ENCODE measurements at places on chromosomes 16 and 17.

DNA sequence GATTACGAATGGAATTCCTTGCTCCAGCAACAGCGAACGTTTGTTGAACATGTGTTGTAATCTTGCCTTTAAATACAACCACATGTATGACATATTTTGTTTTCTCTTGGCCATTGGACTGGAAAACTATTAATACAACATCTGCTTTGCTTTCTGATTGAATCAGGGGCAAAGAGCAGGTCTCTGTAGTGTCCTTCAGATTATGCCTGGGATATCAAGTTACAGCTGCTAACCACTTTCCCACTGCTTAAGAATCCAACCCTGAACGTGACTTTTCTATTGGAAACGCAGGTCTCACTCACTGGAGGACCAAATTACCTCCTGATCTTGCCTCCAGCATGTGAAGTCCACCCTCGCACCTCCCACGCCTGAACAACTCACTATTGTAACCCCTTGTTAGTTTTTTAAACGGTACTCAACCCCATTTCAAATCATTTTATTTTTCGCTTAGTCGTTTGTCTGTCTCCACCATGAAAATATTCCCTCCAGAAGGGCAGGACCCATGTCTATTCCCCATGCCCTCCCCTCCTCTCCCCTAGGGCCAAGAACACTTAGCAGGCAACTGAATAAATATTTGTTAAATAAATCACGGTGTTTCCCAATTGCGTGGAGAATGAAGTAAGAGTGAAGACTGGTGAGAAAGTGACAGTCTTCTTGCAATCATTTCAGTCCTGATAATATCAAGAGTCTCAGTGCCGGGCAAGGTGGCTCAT, 57.4 kb upstream of the MRTFB start:
- DNase-seq: peak; percentile 87

GRCh38 chr16:56872863-56873391, 7.9 kb downstream of the SLC12A3 start:
- DNase-seq: no peak

GRCh38 chr16:88507231-88507743, 54.2 kb downstream of the ZFPM1 start:
- no peak for DNase-seq

DNA sequence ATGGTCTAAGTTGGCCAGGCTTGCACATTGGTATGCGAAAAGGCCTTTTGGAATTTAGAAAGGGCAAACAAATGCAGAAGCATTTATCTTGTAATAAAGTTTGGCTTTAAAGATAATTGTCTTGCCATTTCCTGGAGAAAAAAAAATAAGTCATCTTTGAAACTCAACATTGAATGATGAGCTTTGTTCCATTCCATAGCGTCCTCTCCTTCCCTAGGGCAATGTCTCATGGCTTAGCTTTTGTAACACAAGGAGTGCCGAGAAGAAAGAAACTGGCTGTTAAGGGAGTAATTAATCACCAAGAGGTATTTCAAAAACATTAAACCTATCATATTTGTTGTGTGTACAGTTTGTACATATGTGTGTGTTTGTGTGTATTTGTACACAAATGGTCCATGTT, 372.3 kb downstream of the NPIPA8 start:
- DNase-seq: no peak

DNA sequence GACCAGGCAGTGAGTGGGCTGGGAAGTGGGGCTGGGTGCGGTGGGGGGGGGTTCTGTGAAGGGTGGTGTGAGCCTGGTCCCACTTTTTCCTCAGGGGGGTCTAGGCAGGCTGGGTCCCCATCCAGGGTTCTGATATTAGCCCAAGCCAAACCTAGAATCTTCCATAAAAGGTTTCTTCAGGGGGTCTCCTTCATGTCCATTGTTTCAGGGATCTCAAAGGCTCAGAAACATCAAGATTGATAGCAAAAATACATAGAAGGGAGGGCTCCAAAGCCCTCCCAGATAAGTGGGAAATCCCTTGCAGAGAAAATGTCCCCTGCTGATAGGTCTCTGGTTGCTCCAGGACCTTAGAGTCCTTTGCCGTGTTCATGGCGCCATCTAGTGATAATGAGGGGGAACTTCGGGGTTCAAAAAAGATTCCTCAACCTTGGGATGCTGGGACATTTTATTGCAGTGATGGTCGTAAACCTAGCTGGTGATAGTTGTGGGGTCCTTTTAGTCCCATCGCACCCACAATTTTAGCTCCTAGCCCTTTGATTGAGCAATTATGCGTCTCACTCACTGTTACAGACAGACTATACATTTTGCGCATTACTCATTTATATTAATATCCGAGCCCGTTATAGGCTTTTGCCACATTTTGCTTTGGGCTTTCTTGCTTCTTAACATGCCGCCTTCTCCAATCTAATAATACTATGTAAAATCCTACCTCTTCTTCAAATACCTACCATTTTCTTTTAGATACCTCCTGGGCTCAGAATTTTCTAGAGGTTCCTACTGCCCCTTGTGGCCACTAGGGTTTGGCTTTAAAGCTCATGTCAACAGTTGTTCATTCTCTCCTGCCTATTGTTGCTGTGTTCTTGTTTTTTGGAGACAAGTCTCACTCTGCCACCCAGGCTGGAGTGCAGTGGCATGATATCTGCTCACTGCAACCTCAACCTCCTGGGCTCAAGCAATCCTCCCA, 35.1 kb downstream of the IGF2BP1 start:
- peak; percentile 89 for DNase-seq

- DNase-seq: no peak
Measured at GRCh38 chr17:59093145-59093701, 13.5 kb downstream of the TRIM37 start.

DNA sequence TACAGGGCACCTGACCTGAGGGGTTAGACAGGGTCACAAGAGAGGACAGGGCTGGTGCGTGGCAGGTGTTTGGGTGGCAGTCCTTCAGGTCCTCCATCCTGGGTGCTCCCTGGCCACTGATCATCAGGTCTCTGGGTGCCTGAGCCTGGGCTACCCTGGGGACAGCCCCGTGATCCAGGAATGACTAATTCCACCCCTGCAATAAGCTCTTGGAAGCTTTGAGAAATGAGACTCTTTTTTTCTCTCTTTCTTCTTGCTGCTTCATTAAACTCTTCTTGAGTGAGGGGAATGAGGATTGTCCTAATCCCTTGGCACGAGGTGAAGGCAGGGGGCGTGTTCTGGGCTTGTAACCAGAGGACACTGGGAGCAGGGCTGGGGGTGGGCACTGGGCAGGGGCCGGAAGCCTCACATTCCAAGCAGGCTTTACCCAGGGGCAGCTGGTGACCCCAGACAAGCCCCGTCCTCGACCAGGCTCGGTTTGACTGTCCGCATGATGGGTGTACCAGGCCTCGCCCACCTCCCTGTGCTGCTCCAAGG, 21.4 kb upstream of the SPNS2 start:
- no peak for DNase-seq

GRCh38 chr16:9846362-9847099, 335.7 kb downstream of the GRIN2A start:
- no peak for DNase-seq

DNA sequence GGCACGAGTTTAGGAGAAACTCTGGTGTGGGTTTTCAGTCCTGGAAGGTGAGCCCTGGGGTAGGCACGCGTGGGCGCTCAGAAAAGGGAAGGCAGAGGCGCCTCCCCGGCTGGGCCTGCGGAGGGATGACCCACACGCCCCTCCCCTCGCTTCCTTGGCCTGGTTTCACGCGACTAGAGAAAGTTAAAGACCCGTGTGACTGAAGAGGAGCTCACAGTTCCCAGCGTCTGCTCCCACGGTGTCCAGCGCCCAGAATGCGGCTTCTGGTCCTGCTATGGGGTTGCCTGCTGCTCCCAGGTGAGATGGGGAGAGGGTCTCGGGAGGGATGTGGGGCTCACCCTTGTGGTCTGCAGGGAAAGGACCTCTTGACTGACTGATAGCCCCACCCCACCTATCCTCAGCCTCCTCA, at the start of gene CD300LG:
Gene CD300LG, plus strand, starts transcription at position 214 of the 409 bp plus-strand sequence. Its CDS starts 41 bp downstream, at position 255.
- DNase-seq: no peak

- DNase-seq: no peak
Measured at GRCh38 chr16:19672378-19672777, 45.6 kb downstream of the KNOP1 start.

GRCh38 chr16:67391424-67392300, 1.6 kb downstream of the TPPP3 start:
- DNase-seq: no peak

- peak; percentile 88 for DNase-seq
Measured at GRCh38 chr16:69861292-69862030, 89.7 kb upstream of the CLEC18A start.

- DNase-seq: peak; percentile 79
Measured at GRCh38 chr17:9401434-9401833, 174.2 kb downstream of the STX8 start.

DNA sequence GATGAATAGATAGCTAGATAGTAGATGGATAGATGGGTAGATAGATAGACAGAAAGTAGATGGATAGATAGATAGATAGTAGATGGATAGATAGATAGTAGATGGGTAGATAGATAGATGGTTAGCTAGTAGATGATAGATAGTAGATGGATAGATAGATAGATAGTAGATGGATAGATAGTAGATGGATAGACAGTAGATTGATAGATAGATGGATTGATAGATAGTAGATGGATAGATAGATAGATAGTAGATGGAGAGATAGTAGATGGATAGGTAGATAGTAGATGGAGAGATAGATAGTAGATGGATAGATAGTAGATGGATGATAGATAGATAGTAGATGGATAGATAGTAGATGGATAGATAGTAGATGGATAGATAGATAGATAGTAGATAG, 40.4 kb downstream of the PIK3R5 start:
- DNase-seq: no peak

- DNase-seq: no peak
Measured at GRCh38 chr16:59859676-59860402, 1125.7 kb upstream of the GOT2 start.

GRCh38 chr17:77382356-77382911, 241.7 kb downstream of the SEC14L1 start:
- DNase-seq: no peak

GRCh38 chr16:31006589-31006988, 3.8 kb downstream of the STX1B start:
- DNase-seq: no peak

GRCh38 chr17:6355196-6355595, 79.7 kb downstream of the AIPL1 start:
- DNase-seq: no peak

- peak; percentile 55 for DNase-seq
Measured at GRCh38 chr17:5299383-5299782, 17.3 kb downstream of the RABEP1 start.

DNA sequence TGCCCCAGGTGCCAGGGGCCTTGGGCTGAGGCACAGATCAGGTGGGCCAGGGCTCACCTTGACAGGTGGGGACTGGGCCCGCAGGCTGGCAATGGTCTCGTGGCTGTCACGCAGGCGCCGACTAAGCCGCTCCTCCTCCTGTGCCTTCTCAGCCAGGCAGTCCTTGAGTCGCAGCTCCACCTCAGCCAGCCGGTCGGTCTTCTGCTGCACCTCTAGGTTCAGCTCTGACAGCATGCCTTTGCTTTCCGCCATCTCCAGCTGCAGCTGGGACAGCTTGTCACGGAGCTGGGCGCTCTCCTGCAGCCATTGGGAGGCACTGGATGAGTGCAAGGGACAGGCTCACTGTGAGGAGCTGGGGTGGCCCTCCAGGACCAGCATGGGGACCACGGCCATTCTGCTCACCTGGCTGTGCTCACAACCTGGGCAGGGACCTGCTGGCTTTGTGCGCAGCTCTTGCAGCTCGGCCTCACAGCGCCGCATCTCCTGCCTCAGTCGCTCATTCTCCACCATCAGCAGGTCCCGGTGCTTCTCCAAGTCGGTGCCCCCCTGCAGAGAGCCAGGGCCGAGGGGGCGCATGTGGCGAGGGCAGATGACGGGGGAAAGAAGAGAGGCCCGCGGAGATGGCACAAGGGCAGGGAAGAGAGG, 31.0 kb downstream of the KIFC3 start:
- no peak for DNase-seq

DNA sequence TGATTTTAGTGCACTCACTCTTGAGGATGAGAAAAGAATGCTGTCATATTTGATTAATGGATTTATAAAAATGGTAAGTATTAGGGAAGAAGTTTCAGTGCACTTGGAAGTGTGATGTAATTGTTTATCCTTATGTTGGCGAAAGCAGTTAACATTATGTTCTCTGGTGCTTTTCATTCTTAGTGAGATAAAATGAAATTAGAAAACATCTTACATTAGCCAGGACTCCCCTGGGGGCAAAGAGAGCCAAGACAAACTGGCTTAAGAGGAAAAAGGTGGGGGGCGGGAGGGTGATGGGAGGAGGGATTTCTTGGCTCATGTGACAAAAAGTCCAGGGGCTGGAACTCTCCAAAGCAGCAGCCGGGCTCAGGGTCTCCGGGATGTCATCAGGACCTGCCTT, 73.2 kb downstream of the KNOP1 start:
- DNase-seq: peak; percentile 67

DNA sequence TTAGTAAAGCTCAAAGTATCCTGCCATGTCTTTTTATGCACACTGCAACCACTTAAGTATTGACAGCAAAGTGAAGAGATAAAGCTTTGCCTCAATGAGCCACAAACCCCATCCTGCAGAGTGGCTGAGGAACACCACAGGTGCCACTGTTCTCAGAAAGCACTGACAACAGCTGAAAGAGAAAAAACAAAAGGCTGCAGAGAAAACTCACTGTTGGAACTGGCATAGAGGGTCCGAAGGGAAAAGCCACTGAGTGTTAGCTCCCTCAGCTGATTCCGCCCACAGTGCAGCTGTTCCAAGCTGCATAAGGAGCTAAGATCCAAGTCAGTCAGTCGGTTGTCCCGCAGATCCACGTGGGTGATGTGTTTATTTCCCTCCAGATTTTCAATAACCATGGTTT, 48.3 kb downstream of the PHLPP2 start:
- DNase-seq: no peak

- no peak for DNase-seq
Measured at GRCh38 chr17:44389281-44389680, at the start of gene ITGA2B. Gene ITGA2B, minus strand, starts transcription at chr17:44389649. Its CDS starts 176 bp downstream, at chr17:44389473.

DNA sequence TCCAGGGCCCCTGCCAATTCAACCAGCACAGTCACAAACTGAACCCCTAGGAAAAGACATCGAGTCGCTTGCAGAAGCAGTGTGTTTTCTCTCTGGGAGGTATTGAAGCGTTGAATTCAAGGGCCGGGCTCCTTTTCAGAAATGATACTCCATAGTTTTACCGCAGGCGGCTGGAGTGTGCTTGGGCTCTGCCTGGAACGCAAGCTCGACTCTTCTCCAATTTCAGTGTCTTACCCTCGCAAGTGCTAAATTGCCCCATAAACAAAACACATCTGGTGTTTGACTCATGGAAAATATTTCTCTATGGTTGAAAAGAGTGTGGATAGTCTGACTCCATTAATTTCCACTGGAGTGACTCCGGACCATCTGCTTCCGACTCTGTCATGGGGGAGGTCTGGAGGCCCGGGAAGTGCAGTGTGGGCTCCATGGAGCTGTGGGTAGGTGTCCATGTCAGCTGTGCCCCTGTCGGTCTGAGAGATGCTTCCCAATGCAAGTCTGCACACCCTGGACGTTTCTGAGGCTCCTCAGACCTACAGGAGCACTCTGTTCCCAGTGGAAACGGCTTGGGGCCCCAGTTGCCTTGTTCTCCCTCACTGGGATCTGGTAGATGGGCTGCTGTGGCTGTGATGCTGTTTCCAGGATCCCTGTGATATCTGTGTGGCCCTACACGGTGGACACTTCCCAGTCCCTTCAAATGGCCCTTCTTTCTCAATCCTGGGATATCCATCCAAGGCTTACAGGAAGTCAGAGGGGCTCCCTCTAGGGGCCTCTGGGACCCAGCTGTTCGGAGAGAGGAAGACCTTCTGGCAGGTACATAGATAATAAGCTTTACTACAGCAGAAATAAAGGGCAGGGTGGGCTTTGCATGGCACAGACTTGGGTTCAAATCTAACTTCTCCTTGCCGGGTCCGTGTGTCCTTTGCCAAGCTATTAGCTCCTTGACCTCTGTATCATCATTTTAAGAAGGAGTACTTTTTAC, 119.8 kb upstream of the CDH13 start:
- no peak for DNase-seq

GRCh38 chr16:12874186-12874585, 27.2 kb upstream of the SHISA9 start:
- DNase-seq: peak; percentile 74

Measured in cardiac fibroblast (primary cell).